ENCODE measurements at places on chromosomes 3 and 15.

DNA sequence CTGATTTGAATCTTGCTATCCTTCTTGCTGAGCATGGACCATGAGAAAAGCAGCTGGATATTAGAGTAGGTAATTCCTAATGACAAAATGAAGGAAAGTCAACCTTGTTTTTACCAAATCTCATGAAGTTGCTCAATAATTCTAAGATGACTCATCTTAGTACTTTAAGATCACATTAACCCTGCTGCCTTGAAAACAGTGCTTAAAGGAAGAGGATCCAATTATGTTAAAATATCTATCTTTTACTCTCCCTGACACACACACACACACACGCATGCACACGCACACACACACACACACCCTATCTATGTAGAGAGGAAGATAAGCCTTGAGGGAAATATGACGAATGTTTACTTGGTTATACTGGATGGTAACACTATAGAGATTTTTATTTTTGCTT is 16.0 kb upstream of the MYO1E start:
- DNase-seq = no peak

GRCh38 chr3:41808152-41808551 is 153.8 kb downstream of the ULK4 start:
- no peak for DNase-seq

DNA sequence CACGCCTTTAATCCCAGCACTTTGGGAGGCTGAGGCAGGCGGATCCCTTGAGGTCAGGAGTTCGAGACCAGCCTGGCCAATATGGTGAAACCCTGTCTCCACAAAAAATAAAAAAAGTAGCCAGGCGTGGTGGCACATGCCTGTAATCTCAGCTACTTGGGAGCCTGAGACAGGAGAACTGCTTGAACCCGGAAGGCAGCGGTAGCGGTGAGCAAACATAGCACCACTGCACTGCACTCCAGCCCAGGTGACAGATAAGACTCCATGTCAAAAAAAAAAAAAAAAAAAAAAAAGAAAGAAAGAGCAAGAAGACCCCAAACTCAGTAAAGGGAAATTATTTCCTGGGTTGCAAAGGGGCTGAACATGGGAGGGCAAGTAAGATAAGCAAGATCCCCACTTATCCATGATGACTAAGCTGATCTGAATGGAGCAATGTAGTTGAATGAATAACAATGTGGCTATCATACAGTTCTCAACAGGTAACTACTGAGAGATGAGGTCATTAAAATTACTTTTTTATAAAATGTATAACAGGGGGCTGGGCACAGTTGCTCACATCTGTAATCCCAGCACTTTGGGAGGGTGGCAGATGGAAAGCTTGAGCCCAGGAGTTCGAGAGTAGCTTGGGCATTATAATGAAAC is 46.0 kb downstream of the RBM15B start:
- DNase-seq = no peak

DNA sequence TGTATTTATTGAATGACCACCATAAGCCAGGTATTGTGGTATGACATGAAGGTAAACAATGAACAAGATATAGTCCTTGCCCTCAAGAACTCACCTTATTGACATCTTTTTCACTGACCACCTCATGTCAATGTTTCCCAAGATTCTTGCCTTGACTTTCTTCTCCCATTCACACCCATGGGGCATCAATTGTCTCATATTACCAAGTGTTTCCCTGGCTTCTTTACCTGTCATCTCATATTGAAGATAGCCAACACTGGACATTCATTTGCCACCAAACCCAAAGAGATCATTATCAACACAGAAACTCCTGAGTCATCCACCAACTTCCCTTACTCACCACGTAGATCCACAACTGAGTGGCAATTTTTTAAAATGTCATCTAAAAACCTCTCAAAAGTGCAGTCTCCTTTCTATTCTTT is 2.2 kb downstream of the EFHB start:
- DNase-seq = no peak

GRCh38 chr3:107117922-107118536 is 259.2 kb upstream of the CCDC54 start:
- DNase-seq = peak; percentile 45

- DNase-seq = peak; percentile 20
These were observed at the start of gene MELTF for GRCh38 chr3:197029511-197030167. Gene MELTF (minus strand): TSS chr3:197029817. CDS start chr3:197029702, 115 bp downstream.

- DNase-seq = no peak
These were observed 50.1 kb upstream of the BCL6 start for GRCh38 chr3:187795207-187795960.

DNA sequence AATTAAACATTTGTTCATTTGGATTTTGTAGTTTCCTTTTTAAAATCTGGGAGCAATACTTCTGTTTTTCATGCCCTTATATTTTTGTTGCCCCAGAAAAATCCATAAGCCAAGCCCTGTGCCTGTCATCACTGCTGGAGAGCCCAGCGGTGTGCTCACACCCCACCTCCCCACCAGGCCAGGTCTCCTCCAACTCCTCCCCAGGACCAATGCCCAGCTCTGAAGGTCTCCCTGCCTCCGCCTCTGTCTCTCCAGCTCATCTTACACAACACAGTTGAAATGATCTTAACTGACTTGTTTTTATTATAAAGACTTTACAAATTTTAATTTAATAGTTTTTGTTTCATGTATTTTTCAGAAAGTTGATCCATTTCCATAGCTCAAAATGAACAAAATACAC is 66.4 kb downstream of the RHCG start:
- no peak for DNase-seq

DNA sequence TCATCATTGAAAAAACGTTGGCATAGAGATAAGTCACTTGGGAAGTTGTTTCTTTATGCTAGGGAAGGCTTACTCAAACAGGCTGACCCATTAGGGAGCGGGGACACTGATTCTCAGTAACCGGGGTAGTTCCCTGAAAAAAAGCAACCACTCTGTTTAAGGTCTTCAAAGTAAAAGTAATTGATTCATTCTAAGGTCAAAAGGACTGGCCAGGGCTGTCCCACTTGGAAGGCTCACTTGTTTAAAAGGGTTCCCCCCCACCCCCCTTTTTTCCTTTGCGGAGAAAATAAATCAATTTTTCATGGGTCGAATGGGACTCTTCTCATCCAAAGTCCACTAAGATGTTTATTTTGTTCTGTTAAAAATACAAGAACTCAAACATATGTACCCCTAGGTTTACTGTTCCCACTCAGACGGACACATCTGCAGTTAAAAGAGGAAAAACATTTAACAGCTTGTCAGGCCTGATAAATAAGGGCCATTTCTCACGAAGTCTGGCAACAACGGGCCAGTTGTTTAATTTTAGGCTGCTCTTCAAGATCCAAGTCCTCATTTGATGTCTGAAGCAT is 53.0 kb downstream of the ARHGEF3 start:
- DNase-seq = no peak
